Mesenteric fat pad (tissue), 1 donor: ENCODE measurements at places on chromosomes 11 and 22. TPM values are rescaled to one million over a fixed set of nuclear protein-coding genes. Genes with fewer than 3 reads are reported as not detected.
A peak's percentile ranks its signal among the peaks of the same experiment; 100 is the strongest.

The CPT1B gene
- total RNA-seq, result 10.4 TPM

- no peak for DNase-seq
Observed at GRCh38 chr22:39524753-39525657, 4.6 kb downstream of the ATF4 start.

DNA sequence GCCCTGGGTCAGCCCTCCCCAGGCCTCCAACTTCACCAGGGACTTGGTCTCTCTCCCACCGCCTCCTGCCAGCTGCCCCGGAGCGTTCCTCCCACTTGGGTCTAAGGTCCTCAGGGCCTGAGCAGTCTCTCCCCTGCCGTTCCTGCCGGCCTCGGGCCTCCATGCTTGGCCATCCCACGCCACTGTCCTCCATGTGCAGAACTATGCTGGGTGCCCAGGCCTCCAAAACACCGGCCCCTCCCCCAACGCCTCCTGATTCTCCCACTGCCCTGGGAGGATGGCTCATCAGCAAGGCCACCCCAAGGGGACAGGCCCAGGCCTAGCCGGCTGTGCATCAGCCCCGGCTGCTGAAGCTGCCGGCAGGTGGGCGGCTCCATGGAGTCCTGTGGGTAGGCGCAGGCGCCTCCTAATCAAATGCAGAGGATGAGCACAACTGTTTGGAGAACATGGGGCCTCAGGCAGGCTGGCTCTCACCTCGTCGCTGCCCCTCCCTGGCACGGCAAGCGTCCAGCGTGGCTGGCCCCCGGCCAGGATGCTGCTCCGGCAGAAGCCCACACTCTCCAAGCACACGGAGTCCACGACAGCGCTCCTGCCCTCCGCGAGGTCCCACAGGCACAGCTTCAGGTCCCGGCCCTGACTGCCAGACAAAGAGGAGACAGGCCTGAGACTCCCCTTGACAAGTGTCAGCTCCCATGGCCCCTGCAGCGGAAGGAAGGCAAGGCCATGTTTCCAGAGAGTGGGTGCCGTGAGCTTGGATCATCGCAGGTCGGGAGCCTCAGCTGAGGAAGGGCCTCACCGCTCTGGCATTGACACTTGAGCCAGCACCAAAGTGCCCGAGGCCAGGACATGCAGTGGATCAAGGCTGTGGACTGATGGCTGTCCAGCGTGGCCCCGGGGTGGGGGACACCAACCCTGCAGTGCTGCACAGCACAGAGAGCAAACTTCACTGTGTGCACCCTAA lies 42.6 kb downstream of the GNB1L start:
- DNase-seq, result peak; percentile 77

The MCHR1 gene
- total RNA-seq, result not detected

DNA sequence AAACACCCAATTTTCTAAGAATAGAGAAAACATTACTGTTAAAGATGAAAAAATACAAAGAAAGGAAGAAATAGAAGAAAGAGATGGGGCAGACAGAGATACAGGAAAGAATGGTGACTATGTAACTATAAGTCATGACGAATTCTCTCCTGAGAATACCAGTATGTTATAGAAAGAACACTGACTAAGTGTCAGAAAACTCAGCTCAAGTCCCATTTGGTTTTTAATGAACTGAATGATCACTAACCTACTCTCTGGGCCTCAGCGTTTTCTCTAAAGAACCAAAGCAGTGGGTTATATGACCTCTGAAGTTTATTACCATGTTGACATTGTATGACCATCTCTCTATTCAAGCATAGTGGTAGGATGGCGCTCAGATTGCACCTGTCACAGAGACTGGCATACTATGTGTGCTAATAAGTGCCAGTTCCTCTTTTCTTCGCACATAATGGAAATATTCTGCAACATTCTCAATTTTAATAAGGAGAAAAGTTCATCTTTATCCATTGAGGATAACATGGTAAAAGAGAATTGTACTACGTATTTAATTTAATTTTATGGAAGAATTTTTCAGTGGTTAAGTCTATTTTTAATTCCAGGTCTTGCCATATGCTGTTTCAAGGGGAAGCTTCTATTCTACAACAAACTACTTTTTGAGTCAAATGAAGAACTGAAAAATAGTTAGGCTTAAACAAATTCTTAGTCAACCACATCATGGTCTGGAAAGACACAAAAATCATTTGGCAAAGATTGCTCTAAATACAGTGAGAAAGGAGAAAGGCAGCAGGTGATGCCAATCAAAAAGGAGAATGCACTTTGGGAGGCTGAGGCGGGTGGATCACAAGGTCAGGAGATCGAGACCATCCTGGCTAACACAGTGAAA lies 25.0 kb upstream of the EED start:
- no peak for DNase-seq

GRCh38 chr22:50660306-50660705 lies 12.3 kb upstream of the SHANK3 start:
- DNase-seq, result no peak

DNA sequence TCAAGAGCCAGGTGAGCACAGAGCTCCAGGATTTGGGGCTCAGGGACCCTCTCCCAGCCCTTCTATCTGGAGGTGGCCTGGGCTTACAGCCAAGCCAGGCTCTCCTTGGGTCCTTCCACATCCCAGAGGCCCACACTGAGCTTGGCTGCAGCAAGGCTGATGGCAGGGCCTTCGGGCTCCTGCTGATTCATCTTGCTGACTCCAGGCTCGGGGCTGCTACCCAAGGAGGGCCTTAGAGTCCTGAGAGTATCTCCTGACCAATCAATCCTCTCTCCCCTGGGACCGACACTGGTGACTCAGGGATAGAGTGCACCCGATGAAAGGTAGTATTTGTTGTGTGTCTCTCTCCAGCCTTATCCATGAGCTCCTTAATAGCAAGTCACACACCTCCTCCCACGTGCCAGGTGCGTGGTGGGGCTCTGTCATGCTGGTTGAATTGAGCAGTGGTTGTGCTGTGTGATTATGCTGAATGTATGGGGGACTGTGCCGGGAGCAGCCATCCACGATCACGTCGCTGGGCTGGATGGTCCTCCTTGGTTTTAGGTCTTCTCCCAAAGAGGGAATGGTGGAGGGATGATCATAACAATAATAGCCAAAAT lies 62.3 kb downstream of the GRIK4 start:
- no peak for DNase-seq

DNA sequence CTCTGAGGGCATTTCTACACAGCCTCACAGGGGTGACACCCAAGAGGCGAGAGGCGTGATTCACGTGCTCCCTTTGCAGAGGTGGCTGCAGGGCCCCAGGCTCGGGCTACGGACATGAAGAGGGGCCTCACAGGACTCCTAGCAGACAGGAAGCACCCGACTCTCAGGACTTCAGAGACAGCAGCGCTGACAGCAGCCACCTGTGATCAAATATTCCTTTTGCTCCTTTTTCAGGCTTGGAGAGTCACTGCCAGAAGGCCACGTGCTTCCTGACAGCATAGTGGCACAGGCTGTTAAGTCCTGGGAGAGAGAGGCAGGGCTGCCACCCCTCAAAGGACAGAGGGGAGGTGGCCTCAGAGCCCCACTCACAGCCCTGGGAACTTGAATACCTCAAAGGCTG lies 348.9 kb downstream of the CADM1 start:
- DNase-seq, result peak; percentile 43

GRCh38 chr22:44107340-44107739 lies 73.4 kb upstream of the PARVG start:
- DNase-seq, result no peak

The FJX1 gene
- total RNA-seq, result 28.8 TPM

- DNase-seq, result no peak
Observed at GRCh38 chr11:32024948-32025347, 65.9 kb upstream of the RCN1 start.

The PHF21B gene
- total RNA-seq, result not detected

GRCh38 chr11:78535027-78535426 lies 39.6 kb downstream of the NARS2 start:
- no peak for DNase-seq

- no peak for DNase-seq
Observed at GRCh38 chr22:44181912-44182587, 1.3 kb downstream of the PARVG start.

- no peak for DNase-seq
Observed at GRCh38 chr22:46750863-46751443, 11.5 kb upstream of the TBC1D22A start.

The VPREB3 gene
- total RNA-seq, result not detected

DNA sequence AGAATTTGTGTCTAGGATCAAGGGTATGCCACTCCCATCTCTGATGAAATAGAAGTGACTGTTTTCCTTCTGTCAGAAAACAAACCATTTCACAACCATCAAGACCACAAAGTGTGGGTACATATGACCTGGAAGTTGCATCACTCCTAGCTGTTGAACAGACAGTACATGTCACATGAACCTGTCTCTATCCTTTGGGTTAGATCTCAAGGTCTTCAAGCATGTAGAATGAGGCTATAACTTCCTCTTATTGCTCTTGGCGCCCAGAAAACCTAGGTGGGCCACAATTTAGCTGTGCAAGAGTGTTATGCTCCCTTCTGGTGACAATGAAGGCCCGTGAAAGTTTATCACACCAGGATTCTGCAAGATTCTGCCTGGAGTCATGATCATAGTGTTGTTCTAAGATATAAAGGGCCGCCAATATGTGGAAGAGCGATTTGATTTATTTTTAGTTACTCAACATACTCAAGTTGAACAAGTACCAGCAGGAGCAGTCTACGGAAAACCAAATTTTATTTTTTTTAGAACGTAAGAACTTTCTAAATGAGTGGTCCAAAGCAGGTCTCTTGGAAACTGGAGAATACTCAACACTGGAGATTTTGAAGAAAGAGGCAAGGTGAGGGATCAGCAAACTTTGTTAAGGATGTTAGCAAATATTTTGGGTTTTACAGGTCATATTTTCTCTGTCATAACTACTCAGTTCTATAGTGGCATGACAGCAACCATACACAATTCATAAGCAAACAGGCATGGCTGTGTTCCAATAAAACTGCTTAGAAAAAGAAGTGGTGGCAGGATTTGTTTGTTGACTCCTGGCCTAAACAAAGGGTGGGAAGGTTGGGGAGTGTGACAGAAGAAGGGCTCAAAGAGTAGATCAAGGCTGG lies 101.8 kb downstream of the USP35 start:
- DNase-seq, result no peak

DNA sequence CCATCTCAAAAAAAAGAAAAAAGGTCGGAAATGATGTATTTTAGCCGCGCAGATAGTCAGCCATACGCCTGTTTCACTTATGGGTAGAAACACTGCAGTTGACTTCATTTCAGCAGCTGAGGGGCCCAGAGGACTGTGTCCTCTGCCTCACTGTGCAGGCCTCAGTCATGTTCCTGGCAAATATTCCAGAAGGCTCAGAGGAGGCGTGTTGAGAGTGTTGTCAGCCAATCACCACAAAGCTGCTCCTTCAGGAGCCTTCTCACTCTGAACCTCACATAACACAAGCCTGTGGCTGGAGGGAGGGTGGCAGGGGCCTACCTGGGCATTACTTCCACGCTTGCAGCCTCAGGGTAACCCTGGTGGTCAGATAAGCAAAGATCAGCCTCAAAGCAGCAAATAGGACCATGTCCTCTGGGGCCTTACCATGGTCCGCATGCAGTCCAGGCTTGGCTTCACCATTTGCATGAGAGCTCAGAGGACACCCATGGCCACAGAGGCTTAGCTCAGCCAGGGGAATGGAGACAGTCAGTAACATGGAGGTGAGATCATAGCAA lies 17.3 kb upstream of the TREH start:
- no peak for DNase-seq

DNA sequence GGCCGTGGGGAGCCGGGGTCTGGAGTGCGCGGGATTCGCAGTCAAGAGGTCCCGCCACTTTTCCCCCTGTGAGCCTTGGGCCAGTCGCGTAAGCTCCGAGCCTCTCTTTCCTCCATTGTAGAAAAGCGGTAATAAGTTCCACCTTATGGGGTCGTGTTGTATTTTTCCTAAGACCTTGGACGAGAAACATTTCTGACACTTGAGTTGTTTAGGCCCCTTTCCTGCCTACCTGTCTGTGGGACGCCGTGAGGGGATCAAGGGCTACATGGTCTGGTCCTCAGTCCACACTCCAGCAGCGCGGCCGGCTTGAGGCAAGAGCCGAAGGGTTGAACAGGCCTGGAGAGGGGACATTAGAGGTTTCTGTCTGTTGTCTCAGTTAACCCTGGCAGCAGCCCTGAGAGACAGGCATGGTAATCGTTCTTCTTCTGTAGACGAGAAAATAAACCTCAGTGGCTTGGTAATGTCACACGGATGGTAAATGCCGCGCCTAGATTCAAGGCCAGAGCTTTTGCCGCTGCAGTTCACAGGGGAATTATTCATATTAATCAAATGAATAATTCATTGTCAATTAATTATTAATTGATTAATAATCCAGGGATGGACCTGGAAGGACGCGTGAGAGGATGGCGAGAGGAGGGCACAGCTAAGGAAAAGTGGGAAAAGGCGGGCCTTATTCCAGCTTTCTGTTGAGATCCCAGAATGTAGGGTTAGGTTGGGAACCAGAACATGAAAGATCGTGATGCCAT lies 545 bp downstream of the FEN1 start:
- DNase-seq, result no peak

GRCh38 chr11:130815956-130816355 lies 100.3 kb downstream of the SNX19 start:
- no peak for DNase-seq

The LRRN4CL gene
- 88.9 TPM for total RNA-seq

GRCh38 chr11:120940160-120940848 lies 83.6 kb upstream of the TBCEL start:
- no peak for DNase-seq

- DNase-seq, result no peak
Observed at GRCh38 chr22:37802310-37803194, 5.2 kb upstream of the GCAT start.

DNA sequence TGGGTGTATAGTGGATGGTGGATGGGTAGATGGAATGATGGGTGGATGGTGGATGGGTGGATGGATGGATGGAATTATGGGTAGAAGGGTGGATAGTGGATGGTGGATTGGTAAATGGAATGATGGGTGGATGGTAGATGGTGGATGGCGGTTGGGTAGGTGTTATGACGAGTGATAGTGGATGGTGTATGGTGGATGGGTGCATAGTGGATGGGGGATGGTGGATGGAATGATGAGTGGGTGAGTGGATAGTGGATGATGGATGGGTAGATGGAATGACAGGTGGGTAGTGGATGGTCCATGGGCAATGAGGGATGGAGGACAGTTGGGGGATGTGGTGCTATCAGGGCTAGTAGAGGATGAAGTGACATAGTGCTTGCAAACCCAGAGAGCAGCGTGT lies 182.4 kb downstream of the BRD1 start:
- DNase-seq, result no peak

GRCh38 chr11:68996376-68997123 lies 15.8 kb upstream of the MRGPRD start:
- DNase-seq, result peak; percentile 77

The APOL6 gene
- 99.8 TPM for total RNA-seq

The CEND1 gene
- total RNA-seq, result not detected

- DNase-seq, result no peak
Observed at GRCh38 chr11:73975479-73975757, 7.2 kb downstream of the UCP2 start.

The PTPRCAP gene
- total RNA-seq, result 3.3 TPM

GRCh38 chr22:25881210-25881755 lies 139.3 kb downstream of the MYO18B start:
- DNase-seq, result no peak

GRCh38 chr11:70746351-70746750 lies 348.0 kb downstream of the CTTN start:
- no peak for DNase-seq
